Tracheal epithelial cell (primary cell): ENCODE measurements at places on chromosomes 13 and 19. TPM values are rescaled to one million over a fixed set of nuclear protein-coding genes. Genes with fewer than 3 reads are reported as not detected.

Gene ALG5
- total RNA-seq, result 40.5 and 48.4 TPM in 2 replicates

Gene ONECUT3
- under 0.01 TPM in 1 of 2 replicates, not detected in the other for total RNA-seq

Gene ZNF83
- total RNA-seq, result 86.3 and 90.8 TPM in 2 replicates

Gene FAM216B
- not detected in 2 replicates for total RNA-seq

Gene NOTCH3
- 133 and 141 TPM in 2 replicates for total RNA-seq

Gene SHISA2
- total RNA-seq, result 0.21 and 49.9 TPM in 2 replicates

Gene C19orf44
- total RNA-seq, result 1.2 and 2.8 TPM in 2 replicates

Gene EID2
- 4.5 and 5.1 TPM in 2 replicates for total RNA-seq

Gene CBARP
- total RNA-seq, result 4.0 and 7.5 TPM in 2 replicates

Gene SIGLECL1
- total RNA-seq, result not detected in 2 replicates

Gene ZNF729
- not detected in 2 replicates for total RNA-seq

Gene SERP2
- 0.96 and 1.3 TPM in 2 replicates for total RNA-seq

Gene PGLYRP1
- not detected in 2 replicates for total RNA-seq

Gene MBD3L2
- not detected in 2 replicates for total RNA-seq

Gene LYPD3
- 4.9 and 13.0 TPM in 2 replicates for total RNA-seq

Gene RNF113B
- total RNA-seq, result not detected in 2 replicates

Gene CD22
- total RNA-seq, result not detected in 2 replicates

Gene SERPINE3
- not detected in 2 replicates for total RNA-seq

Gene CEACAM8
- not detected in 2 replicates for total RNA-seq

Gene ZNF30
- 1.7 and 3.2 TPM in 2 replicates for total RNA-seq

Gene CCDC122
- total RNA-seq, result 3.9 and 12.8 TPM in 2 replicates

Gene RANBP3
- total RNA-seq, result 28.6 and 28.7 TPM in 2 replicates

Gene GATAD2A
- total RNA-seq, result 36.0 and 61.7 TPM in 2 replicates

Gene SELENOW
- total RNA-seq, result 209 and 217 TPM in 2 replicates

Gene SLC1A6
- total RNA-seq, result not detected in 2 replicates

Gene CTU1
- 17.1 and 20.7 TPM in 2 replicates for total RNA-seq

Gene DACT3
- not detected in 2 replicates for total RNA-seq

Gene IZUMO1
- total RNA-seq, result not detected in 2 replicates

Gene ZNF442
- total RNA-seq, result 1.9 and 2.1 TPM in 2 replicates

Gene OSCAR
- 0.72 and 1.1 TPM in 2 replicates for total RNA-seq

Gene NXNL1
- total RNA-seq, result not detected in 2 replicates

Gene GAS6
- 53.7 and 130 TPM in 2 replicates for total RNA-seq

Gene TRPM4
- total RNA-seq, result 17.7 and 21.2 TPM in 2 replicates

Gene CYP4F2
- 1.7 TPM in 1 of 2 replicates, not detected in the other for total RNA-seq

Gene CCDC169
- total RNA-seq, result 0.24 and 2.3 TPM in 2 replicates

Gene ZGLP1
- total RNA-seq, result 0.21 and 0.48 TPM in 2 replicates

Gene ZNF792
- 3.4 and 4.1 TPM in 2 replicates for total RNA-seq

Gene ZNF534
- not detected in 2 replicates for total RNA-seq

Gene CLDN10
- 1.7 TPM in 1 of 2 replicates, not detected in the other for total RNA-seq

Gene NMRK2
- not detected in 2 replicates for total RNA-seq

Gene CATSPERD
- total RNA-seq, result not detected in 2 replicates

Gene CLEC17A
- not detected in 2 replicates for total RNA-seq
